Right ventricle myocardium inferior (tissue), 1 donor: ENCODE measurements at places on chromosomes 4 and X.

GRCh38 chr4:75708218-75708691, 16.1 kb upstream of the USO1 start:
- no peak for DNase-seq

GRCh38 chr4:113316879-113317278, 267.4 kb downstream of the ANK2 start:
- no peak for DNase-seq

DNA sequence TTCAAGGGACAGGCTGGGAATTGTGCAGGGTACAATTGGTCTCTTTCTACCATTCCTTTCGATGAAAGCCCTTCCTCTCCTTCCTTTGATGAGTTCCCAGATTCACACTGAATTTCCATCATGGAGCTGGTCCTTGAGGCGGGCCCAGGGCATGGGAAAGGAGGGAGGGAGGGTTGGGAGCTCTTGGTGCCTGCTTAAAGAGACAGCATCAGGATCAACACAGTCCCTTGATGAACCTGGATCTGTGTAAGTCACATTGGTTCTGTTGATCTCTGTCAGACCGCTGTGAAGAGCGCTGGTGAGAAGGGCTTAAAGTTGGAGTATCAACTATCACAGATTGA, 4.4 kb downstream of the PLP1 start:
- no peak for DNase-seq

DNA sequence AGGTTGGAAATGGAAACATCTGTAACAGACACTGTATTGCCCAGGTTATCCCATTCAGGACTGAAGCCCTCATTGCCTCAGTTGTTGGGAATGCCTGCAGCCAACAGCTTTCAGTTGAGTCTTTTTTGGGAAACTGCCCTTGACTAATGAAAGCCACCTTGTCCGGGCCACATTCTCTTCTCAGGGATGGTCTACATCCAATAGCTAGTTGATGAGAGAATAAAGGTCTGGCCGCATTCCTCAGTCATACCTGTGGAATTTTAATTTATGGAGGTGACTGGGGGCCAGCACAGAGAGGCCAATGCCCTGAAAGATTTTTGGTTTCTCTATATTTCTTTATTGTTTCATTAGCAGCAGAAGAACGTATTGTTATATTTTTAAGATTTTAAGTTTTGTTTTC, 147.6 kb upstream of the MSX1 start:
- DNase-seq = no peak

DNA sequence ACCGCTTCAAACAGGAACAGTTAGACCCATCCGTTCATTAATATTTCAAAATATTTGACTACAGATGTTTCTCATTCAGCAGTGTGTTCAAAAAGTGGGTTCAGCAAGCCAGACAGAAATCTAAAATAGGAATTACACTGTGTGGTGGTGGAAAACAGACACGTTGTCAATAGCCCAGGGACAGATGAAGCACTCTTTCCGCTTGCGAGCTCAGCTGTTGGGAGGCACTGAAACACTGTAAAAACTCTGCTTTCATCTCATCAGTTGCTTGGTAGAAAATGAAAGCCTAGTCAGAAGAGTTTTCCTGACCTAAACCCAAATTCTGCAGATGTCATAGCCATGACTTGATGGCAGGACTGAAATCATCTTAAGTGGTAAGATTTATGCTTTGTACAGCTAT, 38.5 kb downstream of the LRP2BP start:
- DNase-seq = no peak

DNA sequence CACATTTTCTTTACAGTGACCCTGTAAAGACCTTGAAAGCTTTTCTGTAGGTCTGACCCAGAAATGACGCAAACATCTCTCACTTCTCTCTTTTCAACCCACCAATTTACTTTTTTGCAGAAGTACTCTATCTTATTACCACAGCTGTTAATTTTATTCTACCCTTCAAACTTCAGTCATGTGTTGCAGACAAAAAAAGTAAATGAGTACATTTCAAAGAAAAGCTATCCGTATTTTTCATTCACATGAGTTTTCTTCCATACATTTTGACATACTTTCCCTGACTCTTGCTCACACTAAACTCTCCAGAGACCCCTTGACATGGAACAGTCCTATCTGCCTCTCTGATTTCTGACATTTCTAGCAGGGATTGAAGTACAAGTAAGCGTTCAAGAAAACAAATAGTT, 51.7 kb downstream of the SLC7A11 start:
- no peak for DNase-seq

DNA sequence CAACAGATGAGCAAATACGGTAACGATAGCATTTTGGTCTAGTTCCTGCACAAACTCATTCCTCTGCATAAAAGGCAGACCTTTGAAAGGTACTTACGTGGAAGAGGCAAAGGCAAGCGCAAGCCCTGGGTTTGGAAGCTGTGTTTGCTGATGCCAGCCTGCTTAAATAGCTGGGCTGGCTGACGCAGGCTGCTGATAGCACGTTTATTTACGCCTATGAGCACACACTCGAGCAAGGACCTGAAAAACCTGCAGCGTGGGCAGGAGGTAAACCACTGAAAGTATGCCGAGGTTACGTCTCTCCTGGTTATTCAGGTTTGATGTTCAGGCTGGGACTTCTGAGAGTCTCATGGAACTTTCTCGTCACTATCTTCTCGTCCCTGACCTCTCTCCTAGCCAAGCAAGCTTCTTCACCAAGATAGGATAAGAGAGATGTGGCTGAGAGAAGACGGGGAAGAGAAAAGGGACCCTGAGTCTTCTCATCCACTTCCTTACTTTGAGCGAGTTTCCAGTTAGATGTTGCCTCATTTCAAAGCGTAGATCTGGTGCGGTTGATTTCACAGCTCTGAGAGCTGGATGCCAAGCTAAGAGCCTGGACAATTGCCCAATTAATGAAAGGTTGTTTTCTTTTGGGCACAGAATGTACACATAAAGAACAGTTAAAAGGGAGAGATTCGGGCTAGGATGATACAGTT, at the start of gene HOPX:
Gene HOPX (minus strand): TSS at position 139 of the 695 bp plus-strand sequence. CDS start 23,480 bp downstream, outside the sequence.
- no peak for DNase-seq

DNA sequence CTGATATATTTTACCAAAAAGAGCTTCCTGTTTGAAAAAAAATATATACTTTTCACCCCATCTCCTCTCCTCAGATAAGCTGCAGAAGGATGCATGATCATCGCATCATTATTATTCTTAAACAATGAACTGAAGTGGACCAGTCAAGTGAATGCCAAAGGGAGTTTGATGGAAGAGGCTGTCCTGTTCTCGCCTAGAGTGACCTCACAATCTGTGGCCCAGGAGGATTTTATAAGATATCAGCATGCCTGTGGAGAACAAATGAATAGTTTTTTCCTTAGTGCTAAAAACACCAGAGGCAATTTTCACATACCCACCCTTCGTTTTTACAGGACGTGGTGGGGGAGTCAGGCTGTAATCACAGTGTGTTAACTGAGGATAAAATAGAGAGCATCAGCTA, 112.7 kb downstream of the USP46 start:
- DNase-seq = no peak

GRCh38 chrX:22118161-22118830, 86.2 kb downstream of the PHEX start:
- DNase-seq = no peak
